ENCODE measurements at places on chromosomes 3 and 15.

DNA sequence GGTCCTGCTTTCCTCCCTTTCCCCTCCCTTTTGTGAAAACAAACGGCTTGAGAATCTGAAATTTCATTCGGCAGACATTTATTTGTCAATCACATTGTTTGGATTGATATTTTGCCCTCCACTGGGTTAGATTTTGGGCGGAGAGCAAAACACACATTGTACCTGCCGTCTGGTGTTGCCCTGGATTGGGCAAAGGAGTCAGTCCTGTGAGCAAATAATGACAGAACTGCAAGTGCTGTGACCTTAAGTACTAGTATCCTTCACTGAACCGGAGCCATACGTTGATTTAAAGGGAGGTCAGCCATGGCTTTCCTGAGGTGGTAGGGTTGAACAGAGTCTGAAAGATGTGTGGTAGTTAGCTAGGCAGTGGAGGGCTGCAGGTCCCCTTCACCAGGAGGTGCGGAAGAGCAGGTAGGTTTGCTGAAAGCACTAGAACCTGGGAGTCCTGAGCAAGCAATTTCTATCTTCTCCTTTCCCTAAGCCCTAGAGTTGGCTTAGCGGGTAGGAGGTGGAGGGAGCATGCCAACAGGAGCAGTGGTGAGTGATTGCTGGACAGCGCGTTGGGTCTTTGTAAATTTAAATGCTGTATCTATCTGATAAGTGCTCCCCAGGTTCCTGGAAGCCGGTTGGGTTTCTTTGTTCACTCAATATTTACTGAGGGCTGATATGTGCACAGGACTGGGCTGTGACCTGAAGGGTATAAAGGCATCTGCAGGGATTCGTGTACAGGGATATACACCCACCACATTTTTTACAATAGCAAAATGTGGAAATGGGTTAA is 2.0 kb downstream of the PDIA5 start:
- DNase-seq: no peak

DNA sequence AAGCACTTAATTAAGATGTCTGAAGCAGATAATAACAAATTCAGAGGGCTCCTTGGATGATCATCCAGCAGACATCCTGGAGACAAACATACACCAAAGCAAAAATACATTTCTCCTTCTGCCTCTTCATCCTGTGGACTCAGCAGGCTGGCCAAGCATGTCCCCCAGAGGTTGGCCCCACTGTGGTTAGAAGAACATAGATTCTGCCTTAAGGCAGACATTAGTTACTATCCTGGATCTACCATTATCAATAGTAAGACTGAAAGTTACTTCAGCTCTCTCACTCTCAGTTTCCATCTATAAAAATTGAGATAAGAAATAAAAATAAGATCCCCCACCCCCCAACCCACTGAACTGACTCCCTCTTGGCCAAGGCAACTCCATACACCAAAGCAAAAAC is 28.6 kb upstream of the TGFBR2 start:
- no peak for DNase-seq

DNA sequence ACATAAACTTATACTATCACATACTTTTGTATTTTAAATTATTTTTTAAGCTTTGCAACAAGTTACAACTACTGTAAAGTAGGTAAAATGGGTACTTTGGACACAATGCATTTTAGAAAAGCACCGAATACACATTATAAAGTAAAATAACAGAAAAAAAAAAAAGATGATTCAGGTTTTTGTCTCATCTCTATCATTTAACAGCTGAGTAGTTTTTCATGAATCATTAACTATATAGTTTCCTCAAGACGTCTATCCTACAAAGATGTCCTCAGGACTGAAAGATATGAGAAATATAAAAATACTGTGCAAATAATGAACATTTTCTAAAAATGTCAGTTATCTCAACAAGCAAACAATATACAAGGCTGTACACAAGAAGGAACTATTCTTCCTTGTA is 46.9 kb downstream of the ANKRD28 start:
- DNase-seq: no peak

DNA sequence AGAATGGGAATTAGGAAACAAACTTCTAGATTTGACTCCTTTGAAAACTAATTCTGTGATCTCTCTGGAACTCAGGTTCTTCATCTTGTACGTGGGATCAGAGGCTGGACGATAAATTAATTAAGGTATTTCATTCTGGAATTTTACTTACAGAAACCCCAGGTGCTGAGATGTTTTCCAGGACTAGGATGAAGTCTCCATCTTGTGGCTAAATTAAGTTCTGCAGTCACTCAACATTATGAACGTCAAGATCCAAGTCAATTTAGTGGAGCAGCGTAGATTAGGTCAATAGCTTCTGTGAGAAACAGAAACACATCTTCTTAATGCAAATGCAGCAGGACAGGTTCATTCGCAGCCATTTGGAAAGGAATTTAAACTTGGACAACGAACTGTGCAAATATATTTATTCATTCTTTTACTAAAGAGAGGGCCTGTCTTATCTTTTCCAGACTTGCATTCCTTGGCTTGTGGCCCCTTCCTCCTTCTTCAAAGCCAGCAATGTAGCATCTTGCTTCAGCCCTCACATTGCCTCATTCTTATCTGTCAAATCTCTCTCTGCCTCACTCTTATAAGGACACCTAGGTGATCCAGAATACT is 26.7 kb upstream of the TMC3 start:
- no peak for DNase-seq
